Activated T-helper 1 cell treated with Interleukin-2 at 50 U/mL for 16 hours (primary cell): ENCODE measurements at places on chromosomes 2 and 18.
A peak's percentile ranks its signal among the peaks of the same experiment; 100 is the strongest.

DNA sequence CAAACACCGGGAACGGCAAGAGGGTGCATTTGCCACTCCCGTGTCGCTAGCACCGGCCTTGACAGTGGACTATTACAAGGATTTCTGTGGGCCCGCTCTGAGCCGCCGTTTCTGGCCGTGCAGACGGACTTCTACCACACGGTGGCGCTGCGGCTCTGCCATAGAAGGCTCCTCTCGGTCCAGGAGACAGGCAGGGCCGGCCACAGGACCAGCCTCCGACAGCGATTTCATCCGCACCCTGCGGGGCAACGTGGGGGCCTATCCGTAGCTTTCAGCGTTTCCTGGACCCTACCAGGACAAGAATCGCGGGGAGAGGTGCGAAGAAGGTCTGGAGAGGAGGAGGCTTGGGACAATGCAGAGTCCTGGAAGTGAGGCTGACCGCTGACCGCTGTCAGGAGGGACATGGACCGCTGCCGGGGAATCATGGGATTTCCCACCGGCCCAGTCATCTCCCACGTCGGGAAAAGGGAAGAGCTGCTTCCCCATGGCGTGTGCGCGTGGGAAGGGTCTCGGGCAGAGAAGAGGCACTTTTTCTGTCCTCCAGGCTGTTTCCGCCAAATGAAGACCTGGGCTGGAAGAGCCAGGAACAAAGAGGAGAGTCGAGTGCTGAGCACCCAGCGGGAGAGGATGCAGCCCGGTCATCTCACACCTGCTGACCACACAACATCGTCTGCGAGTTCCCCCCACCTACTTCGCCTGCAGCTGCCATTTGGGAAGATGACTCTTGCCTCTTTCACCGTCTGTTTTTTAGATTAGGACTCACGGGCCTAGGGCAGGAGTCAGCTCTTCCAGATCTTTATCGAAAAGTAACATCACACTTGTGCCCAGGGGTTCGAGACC lies 35.5 kb upstream of the HAAO start:
- peak; percentile 62 for DNase-seq

GRCh38 chr2:201156640-201157039 lies 26.3 kb upstream of the CASP10 start:
- DNase-seq = no peak

- peak; percentile 35 for DNase-seq
These were observed 617 bp downstream of the CCDC142 start for GRCh38 chr2:74481961-74482800.

GRCh38 chr2:198880421-198880820 lies 577.3 kb downstream of the SATB2 start:
- DNase-seq = no peak

DNA sequence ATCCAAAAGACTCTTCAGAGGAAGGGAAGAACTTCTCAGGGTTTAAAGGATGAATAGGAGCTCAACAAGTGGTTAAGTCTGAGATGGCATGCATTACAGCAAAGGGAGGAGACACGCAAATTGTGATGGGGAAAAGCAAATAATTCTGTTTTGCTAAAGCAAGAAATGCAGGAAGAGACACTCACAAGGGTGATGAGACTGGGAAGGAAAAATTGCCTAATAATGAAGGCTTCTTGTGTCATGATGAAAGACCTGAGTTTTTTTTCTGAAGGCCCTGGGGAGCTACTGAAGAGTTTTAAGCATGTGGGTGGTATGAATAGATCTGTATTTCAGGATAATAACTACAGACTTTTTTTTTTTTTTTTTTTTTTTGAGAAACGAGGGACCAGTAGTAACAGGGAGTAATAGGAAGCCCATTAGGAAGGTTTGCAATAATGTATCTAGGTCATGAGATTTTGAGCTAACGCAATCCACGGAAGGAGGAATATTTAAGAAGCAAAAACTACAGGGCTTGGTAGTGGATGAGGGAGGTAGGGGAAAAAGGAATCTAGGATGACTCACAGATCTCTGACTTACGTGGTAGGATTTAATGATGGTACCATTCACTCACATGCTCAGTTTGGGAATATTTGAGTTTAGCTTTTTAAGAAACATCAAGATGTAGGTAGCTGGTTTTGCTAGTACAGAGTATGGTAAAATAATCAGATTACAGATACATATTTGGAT lies 16.0 kb upstream of the SERPINB3 start:
- DNase-seq = no peak

DNA sequence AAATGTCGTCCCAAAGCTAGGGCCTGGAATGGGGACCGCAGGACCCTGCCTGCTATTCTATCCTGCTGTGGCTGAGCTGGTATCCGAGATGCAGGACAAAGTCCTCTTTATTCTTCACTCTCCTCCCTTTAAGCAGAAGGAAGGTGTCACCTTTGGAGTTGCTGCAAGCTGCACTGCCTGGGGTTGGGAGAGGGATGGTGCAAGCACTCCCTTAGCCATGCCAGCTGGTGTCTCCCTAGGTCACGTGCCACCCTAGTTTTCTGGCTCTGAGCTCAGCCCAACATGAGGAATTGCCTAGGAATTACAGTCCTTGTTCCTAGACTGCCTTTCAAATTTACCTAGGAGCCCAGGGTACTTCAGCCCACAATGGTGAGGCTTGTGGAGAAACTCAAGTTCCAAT lies 21.4 kb upstream of the FAM228A start:
- DNase-seq = no peak

- no peak for DNase-seq
These were observed at the start of gene GRB14 for GRCh38 chr2:164620873-164621763. GRB14 (minus strand) TSS chr2:164621482; CDS start chr2:164621309, 173 bp downstream.

DNA sequence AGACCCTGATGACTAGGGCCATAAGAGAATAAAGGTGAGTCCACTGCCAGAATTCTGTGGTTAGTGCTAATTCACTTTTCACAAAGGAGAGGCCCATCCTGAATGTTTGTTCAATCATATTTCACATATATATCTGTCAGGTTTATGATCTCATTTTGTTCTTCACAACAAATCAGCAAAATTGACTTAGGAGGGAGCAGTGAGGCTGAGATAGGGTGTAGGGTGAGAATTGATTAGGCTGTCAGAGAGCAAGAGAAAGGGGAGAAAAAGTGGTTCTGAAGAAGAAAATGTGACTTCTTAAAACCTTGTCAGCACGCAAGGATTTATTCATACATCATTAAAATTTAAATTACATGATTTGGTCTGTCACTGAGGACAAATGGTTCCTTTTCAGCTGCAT lies 117.7 kb downstream of the FHOD3 start:
- DNase-seq = no peak

GRCh38 chr2:160694221-160694620 lies 200.6 kb upstream of the RBMS1 start:
- no peak for DNase-seq

DNA sequence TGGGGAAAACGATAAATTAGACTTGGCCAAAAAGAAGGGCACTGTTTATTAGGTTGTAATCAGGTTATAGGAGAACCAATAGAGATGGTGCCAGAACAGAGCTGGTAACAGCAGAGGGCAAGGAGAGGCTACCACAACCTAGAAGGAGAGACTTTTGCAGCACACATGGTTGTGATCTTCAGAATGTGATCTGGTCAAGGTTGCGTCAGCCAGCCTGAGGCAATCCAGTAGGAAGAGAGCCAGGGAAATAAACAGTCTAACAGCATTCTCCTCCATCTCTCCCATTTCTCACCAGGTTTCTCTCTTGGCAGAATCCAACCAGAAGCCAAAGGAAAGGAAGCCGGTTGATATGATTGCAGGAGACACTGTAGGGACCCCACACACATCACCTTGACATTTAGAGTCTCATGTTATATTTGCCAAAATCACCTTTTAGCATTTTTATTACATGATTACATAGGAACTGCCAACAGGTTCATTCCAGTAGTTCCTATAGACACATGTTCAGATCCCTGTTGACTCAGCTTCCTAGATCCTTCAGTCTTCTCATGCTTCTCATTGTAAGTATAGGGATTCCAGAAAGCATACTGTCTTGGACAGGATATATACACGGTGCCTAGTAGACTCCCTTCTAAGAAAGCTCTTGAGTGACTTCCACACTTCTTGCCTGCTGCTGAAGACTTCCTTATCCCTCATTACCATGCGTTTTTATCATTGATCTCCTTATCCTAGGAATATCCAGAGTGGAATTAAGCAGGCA lies 17.6 kb upstream of the SPATS2L start:
- DNase-seq = no peak

- no peak for DNase-seq
These were observed 53.8 kb downstream of the PRKCE start for GRCh38 chr2:45705233-45705632.

DNA sequence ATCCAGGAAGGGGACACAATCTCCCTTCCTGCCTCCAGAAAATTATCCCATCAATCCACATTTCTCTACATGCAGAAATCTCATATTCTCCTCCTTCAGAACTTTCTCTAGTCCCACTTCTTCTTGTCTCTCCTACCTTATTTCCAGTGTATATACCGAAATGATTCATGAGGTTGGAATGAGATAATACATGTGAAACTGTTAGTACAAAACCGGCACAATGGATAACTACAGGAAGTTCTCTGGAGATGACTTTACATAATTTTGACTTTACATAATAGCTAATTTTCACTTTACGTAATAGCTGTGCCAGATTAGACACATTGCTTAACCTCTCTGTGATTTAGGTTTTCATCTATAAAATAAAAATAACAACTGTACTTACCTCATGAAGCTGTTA lies 801.3 kb downstream of the ERBB4 start:
- DNase-seq = no peak

- no peak for DNase-seq
These were observed 19.0 kb upstream of the SERPINB2 start for GRCh38 chr18:63868546-63868945.

GRCh38 chr2:103847276-103847675 lies 1006.6 kb upstream of the POU3F3 start:
- no peak for DNase-seq

GRCh38 chr18:48975817-48976649 lies 25.3 kb upstream of the SMAD7 start:
- peak; percentile 35 for DNase-seq

GRCh38 chr2:83534416-83534815 lies 924.7 kb downstream of the SUCLG1 start:
- no peak for DNase-seq

- DNase-seq = no peak
These were observed 501.6 kb upstream of the GCFC2 start for GRCh38 chr2:76211991-76212985.

DNA sequence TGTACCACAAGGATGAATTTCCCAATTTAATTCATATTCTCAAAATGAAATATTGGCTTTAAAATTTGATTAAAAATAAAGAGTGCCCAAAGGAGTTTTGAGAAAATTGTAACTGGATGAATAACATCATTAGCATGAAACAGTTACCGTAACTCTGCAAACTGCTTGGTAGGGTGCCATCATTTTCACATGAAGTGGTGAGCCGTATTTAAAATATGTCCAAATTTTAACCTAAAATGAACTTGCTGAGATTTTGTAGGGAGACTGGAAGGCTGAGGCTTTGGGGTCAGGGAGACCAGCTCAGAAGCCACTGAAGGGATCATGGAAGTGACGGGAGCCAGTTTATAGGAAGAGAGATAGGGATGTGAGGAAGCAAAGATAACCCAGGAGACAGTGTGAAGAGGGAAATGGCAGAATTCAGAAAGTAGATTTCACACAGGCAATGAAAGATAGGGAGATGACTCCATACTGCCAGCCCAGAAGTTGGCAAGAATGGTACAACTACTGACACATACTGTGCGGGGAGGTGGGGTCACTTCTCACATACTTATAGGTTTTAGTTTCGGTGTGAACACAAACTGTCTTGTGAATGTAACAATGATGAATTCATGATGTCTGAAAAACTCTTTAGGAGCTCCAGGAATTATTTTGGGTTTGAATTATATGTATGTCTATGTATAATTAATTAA lies 53.8 kb downstream of the EFEMP1 start:
- no peak for DNase-seq

GRCh38 chr18:21741562-21742314 lies 1.1 kb downstream of the MIB1 start:
- peak; percentile 13 for DNase-seq

GRCh38 chr2:100292022-100292580 lies 30.2 kb downstream of the LONRF2 start:
- DNase-seq = no peak

GRCh38 chr18:9918016-9918680 lies 4.3 kb downstream of the VAPA start:
- DNase-seq = no peak

GRCh38 chr18:26450989-26451682 lies 97.2 kb downstream of the KCTD1 start:
- DNase-seq = no peak

DNA sequence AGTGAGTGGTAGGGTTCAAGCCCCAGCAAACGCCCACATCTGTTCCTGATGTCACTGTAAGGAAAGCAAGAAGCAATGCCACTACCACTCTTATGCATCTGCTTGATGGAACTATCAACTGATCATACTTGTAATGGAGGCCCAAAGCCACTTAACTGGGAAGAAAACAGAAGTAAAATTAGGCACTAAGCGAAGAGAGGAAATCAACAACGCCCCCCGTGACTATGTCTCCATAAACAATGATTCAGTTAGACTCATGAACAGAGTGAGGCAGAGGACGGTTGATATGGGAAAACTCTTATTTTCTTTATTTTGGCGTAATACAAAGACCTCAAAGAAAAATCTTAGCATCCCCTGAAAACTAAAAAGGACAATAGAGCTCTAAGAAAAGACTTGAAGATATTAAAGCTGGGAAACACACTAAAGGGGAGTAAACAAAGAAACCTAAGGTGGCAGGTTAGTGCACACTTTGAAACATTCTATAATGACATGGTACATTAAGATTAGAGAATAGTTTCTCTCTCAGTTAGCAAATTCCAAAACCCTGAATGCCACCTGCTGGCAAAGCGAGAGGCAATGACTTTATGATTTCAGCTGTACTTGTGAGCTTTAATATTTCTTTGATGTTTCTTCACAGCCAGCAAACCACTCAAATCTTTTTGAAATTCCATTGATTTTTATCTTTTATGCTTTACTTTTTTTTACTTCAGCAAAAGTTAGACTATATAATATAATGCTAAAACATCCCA lies 86.5 kb downstream of the LRP2 start:
- no peak for DNase-seq

- no peak for DNase-seq
These were observed 3.3 kb downstream of the PPP1R7 start for GRCh38 chr2:241153616-241154015.

GRCh38 chr18:49756671-49757362 lies 56.5 kb downstream of the ACAA2 start:
- no peak for DNase-seq

DNA sequence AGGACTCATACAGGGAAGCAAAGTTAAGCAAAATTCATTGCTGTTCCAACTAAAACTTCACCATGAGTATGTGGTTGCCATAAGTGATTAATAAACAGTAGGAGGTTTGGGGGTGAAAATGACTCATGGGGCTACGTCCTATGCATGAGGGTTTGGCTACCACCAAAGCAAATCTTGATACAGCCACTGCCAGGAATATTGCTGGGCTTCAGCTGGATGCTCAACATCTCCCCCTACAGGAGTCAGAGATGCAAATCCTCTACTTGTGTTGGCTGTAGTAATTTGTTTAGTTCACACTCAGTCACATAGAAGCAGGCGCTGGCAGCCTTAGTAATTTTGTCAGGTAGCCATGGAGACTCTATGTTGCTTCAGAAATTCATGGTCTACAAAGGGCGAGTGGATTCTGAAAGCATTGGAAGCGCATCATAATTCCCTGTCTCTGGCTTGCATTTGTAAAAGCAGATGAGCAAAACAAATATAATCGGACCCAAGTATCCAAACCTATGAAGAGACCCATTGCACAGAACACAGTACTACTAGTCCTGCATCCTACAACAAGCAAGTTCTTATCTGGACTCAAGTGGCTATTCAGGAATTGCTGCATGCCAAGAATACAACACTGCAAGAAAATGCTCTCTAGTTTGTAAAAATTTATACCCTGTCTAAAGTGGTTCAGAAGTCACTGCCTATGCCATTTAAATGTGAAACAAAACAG lies 76.0 kb downstream of the CD28 start:
- DNase-seq = peak; percentile 33

GRCh38 chr2:73359915-73360697 lies 25.5 kb upstream of the ALMS1 start:
- DNase-seq = no peak
